ENCODE measurements at places on chromosomes 11 and 22.

DNA sequence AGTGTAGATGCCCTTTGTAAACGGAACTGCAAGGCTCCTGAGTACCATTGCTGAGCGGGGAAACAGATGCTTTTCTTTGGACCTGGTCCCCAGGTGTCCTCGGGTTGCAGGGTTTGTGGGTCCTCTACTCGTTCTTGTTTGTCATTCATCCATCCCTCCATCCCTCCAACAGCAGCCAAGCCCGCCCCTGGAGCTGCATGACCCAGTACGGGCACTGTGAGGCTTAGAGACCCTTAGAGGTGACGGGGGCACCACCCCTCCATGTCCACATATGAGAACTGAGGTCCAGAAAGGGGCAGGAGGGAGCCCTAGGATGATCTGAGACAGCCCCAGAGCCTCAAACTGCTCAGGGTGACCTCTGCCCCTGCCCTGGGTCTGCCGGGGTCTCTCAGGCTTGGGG lies 45.4 kb downstream of the WNT11 start:
- no peaks in the 10 kb centered on the region for H3K36me3 ChIP-seq
- H3K4me3 ChIP-seq, result no peak overlapping the region
- no peaks in the 10 kb centered on the region for H3K27me3 ChIP-seq
- H3K4me1 ChIP-seq, result no peaks in the 10 kb centered on the region
- peak; percentile 22 for DNase-seq
- no peak overlapping the region for H3K27ac ChIP-seq

GRCh38 chr11:123135863-123136446 lies 59.1 kb downstream of the CLMP start:
- no peaks in the 10 kb centered on the region for H3K36me3 ChIP-seq
- H3K4me3 ChIP-seq, result no peak overlapping the region
- no peaks in the 10 kb centered on the region for H3K27me3 ChIP-seq
- no peaks in the 10 kb centered on the region for H3K4me1 ChIP-seq
- no peak overlapping the region for H3K27ac ChIP-seq

GRCh38 chr11:74559934-74560309 lies 32.5 kb upstream of the POLD3 start:
- no peaks in the 10 kb centered on the region for H3K27me3 ChIP-seq
- H3K4me1 ChIP-seq, result no peaks in the 10 kb centered on the region
- no peak overlapping the region for H3K27ac ChIP-seq
- H3K36me3 ChIP-seq, result no peaks in the 10 kb centered on the region
- H3K4me3 ChIP-seq, result no peak overlapping the region

GRCh38 chr22:35777335-35777975 lies 59.8 kb downstream of the APOL5 start:
- no peaks in the 10 kb centered on the region for H3K36me3 ChIP-seq
- no peaks in the 10 kb centered on the region for H3K4me1 ChIP-seq
- no peaks in the 10 kb centered on the region for H3K27me3 ChIP-seq
- no peak overlapping the region for H3K4me3 ChIP-seq

DNA sequence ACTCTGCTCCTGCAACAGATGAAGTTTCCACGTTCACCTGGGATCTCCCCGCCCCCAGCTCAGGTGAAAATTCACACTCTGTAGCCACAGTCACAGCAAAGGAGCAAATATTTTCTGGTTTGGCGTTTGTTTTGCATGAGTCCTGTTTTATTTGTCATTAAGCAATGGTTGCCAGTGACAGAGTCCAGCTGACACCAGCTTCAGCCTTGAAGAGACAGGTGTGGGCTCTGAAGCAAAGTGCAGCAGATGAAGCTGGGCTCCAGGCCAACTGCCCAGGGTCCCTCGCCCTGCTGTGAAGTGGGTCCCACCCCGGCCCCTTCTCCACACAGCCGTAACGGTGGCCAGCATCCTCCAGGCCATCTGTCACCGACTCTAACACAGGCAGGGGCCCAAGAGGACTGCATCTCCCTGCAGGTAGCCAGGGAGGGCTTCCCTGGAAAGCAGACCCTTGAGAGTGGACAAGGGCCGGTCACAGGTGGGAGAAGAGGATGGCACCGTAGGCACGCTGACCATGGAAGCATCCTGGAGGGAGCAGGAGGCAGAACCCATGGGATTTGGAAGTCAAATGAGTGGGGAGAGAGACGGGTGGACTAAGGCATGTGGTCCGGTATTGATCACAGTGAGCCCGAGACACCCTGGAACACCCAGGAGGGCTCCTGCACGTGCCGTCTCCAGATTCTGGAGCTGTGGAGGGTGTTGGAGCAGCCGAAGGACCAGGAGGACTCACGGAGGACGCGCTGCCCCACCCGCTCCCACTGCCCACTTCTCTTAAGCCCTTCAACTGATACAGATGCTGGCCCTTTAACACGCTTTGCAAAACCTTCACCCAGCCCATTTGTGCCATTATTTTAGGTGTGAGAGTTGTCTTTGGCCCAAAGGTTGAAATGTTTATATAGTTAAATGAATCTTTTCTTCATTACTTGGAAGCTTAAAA lies 294.5 kb downstream of the BRD1 start:
- no peak for DNase-seq
- no peaks in the 10 kb centered on the region for H3K36me3 ChIP-seq
- H3K4me1 ChIP-seq, result no peaks in the 10 kb centered on the region

All from right lobe of liver (tissue), 6 donors.